T-cell (primary cell): ENCODE measurements at places on chromosomes 7 and 10.

DNA sequence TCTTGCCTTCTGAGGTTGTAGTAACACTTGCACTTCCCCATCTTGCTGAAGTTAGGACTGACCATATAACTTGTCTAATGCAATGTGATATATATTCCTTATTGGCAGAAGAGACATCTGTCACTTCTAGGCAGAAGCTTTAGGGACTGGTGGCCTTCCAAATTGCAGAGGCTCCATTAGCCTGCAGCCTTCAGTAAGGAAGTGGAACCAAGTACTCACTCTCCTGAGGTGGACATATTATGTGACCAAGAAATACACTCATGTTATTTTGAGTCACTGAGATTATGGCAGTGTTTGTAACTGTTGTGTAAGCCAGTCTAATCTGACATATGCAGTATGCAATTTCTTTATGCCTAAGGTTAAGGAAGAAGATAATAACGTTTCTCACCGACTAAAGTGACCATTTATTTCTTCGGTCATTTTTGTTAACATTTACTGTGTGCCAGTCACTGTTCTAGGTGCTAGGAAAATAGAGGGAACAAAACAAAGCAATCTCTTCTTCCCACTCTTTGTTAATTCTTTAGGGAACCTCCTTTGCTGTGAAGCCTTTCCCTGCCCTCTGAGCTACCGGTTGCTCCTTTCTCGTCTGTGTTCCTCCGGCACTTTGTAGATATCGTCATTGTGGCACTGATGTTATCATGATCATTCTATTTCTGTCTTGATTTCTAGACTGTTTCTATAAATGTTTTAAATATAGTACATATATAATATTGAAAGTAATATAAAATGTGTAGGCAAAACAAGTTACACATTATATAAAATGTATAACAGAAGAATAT, 52.9 kb upstream of the HBP1 start:
- no peak for DNase-seq

- no peak for DNase-seq
These were observed 588 bp downstream of the GET4 start for GRCh38 chr7:876972-877311.

DNA sequence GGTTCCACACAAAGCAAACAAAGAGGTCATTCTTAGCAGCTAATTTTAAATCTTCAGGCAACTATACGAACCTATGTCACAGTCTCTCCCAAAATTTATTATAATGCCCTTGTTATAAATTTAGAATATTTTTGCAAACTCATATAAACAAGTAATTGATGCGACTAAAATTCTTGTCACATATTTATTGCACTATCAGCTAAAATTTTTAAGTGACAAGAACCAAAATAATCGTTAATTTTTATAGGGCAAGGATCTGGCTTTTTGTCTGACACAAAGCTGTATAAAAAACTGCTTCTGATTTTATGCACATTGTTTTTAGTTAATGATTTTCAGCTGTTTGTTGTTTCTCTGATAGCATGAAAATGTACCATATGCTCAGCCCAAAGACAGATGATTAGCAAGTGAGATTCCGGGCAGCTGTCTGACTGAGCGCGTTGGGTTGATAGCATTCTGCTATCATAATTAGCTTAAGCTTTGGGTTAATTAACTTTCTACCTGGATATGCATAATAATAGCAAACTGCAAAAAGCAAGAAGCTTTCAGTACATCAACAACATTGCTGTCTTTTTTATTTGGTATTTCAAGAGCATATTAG, 136.0 kb downstream of the MGMT start:
- no peak for DNase-seq

GRCh38 chr7:33091111-33091531, 18.1 kb downstream of the RP9 start:
- DNase-seq: no peak

GRCh38 chr7:110987127-110987693, 103.7 kb upstream of the LRRN3 start:
- DNase-seq: no peak

DNA sequence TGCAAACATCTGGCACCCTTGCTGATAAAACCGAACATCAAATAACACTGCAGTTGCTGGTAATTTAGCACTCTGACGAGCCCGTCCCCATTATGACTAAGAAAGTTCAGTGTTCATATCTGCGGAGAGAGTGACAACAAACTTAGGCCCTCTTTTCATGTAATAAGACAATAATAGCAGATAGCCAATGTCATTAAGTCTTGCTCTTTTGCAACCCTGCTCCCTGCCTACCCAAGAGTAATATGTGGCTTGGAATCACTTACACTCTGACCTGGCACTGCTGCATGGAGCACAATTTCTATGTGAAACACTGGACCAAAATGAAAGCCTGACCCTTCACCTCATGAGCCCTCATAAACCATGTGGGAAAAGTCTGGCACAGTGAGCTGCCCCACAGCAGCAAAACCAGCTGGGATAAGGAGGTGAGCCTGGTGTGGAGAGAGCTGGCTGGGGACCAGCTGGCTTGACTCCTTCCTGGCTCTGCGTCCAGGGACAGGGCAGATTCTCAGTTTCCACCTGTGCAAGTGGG, 86.5 kb downstream of the HIPK2 start:
- no peak for DNase-seq

DNA sequence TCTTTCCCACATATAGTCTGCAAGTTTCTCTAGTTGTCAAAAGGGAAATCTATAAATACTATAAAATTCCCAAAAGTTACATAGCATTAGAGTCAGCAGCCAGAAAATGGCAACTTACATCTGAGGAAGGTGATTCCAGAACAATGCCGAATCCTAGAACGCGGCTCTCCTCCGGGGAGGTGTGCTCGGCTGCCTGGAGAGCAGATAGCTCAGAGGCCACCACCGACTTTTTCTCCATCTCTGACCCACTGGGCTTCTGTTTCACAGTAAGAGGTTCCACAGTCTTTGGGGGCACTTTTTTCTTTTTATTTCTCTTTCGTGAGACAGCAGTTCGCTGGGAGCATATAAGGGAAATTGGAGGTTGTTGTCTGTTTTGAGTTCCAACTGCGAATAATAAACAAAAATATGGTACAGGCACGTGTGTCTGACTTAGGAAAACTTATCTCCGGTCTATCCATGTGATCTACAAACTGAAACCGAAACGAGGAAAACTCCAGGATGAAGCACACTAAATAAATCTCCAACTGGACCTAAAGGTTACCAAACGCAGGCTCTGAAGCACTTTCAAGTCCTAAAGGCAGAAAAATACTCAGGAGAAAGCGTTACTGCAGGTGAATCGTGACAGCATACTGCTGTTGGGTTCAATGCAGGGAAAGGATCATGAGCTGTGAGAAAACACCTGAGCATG, 36.2 kb downstream of the BEND7 start:
- DNase-seq: no peak

DNA sequence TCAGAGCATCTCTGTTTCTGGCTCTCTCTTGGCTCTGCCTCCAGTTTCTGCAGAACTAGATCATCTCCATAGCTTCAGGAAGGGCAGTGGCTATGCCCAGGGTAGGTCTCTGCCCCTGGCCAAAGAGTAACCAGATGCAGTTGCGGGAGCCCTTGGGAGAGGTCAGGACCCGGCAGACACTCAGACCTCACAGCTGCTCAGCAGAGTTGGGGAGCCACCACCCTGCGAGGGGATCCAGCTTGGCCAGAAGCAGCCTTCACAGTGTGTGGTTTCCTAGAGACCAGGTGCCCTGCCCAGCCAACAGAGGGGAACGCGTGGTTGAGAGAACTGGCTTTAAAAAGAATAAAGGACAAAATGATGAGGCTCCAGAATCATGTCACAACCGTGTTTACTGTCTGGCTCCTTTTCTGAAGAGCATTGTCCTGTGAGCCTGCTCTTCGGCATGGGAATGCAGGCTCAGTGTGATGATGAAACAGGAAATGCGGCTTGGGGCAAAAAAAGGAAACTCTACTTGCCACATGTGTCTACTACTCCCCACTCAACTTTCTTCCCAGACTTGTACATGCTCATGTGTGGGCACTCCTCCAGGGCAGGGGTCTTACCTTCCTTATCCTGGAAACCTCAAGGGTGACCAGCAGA, 243.1 kb downstream of the INHBA start:
- no peak for DNase-seq

- DNase-seq: no peak
These were observed 37.8 kb upstream of the CHST15 start for GRCh38 chr10:124131172-124131571.
